ENCODE measurements at places on chromosomes 6 and 20. TPM values are rescaled to one million over a fixed set of nuclear protein-coding genes. Genes with fewer than 3 reads are reported as not detected.

Gene TINAG
- not detected for total RNA-seq

Gene ZBTB12
- total RNA-seq: 3.9 TPM

Gene ESR1
- total RNA-seq: not detected

Gene ASCC3
- total RNA-seq: 19.1 TPM

Gene LHFPL5
- 0.09 TPM for total RNA-seq

Gene BPIFA1
- not detected for total RNA-seq

Gene GJA10
- total RNA-seq: not detected

Gene PNLDC1
- 0.08 TPM for total RNA-seq

Gene F13A1
- not detected for total RNA-seq

Gene SLC22A2
- 0.05 TPM for total RNA-seq

Gene ZSWIM3
- total RNA-seq: 1.6 TPM

Gene SIRPA
- total RNA-seq: 20.8 TPM

Gene KHDC1
- 3.4 TPM for total RNA-seq

Gene EYA4
- 8.0 TPM for total RNA-seq

Gene PLTP
- total RNA-seq: 1.6 TPM

Gene SALL4
- 2.0 TPM for total RNA-seq

Gene SPDEF
- total RNA-seq: 1.9 TPM

Gene PDYN
- not detected for total RNA-seq

Gene SRSF12
- total RNA-seq: 1.6 TPM

Gene ANKRD66
- not detected for total RNA-seq

Gene TRIM10
- total RNA-seq: not detected

Gene FAM184A
- not detected for total RNA-seq

Gene HLA-DPA1
- total RNA-seq: 0.25 TPM

Gene SLC17A1
- not detected for total RNA-seq

Gene FAM217A
- total RNA-seq: not detected

Gene NOTCH4
- total RNA-seq: 0.76 TPM

Gene VPS16
- total RNA-seq: 27.3 TPM

Gene MARCKS
- total RNA-seq: 13.6 TPM

Gene FOXS1
- 0.32 TPM for total RNA-seq

Gene TRAPPC3L
- not detected for total RNA-seq

Gene CD93
- not detected for total RNA-seq

Gene LINC00237
- total RNA-seq: not detected

Gene MLN
- total RNA-seq: not detected

Gene TUBB2B
- 15.3 TPM for total RNA-seq

Gene BHLHE23
- total RNA-seq: not detected

Gene RAB44
- 0.05 TPM for total RNA-seq

Gene PKHD1
- not detected for total RNA-seq

Gene EEF1A2
- total RNA-seq: 146 TPM

Gene TREM2
- total RNA-seq: not detected

Gene OPRM1
- not detected for total RNA-seq

Gene DDRGK1
- total RNA-seq: 103 TPM

Gene B4GALT5
- total RNA-seq: 74.6 TPM

Gene GTSF1L
- total RNA-seq: not detected

Gene ENTPD6
- 191 TPM for total RNA-seq

Gene SMOC2
- not detected for total RNA-seq

Gene TRIM15
- not detected for total RNA-seq

Gene SAMD10
- total RNA-seq: not detected

Gene LAMA2
- 0.47 TPM for total RNA-seq

Gene RBPJL
- total RNA-seq: not detected

Gene FAM209B
- total RNA-seq: 0.40 TPM

Gene MAP7
- total RNA-seq: 22.9 TPM

Gene ITPR3
- 48.3 TPM for total RNA-seq

Gene GRM1
- total RNA-seq: 0.02 TPM

Gene FERMT1
- 14.7 TPM for total RNA-seq

Gene ECT2L
- total RNA-seq: not detected

Gene IER3
- total RNA-seq: 52.8 TPM

Gene HSPA12B
- 0.43 TPM for total RNA-seq

Gene HMGN4
- 80.1 TPM for total RNA-seq

Gene IRAK1BP1
- total RNA-seq: 0.65 TPM

Gene FRS3
- 2.2 TPM for total RNA-seq
